ENCODE measurements at places on chromosomes 5 and 9. TPM values are rescaled to one million over a fixed set of nuclear protein-coding genes. Genes with fewer than 3 reads are reported as not detected.

Gene GLDC
- total RNA-seq, result 2.1 TPM

Gene ITGA2
- total RNA-seq, result 33.3 TPM

Gene IFNA2
- not detected for total RNA-seq

Gene C9orf57
- not detected for total RNA-seq

Gene PRSS3
- 19.8 TPM for total RNA-seq

Gene CHD1
- total RNA-seq, result 21.4 TPM

Gene NKD2
- total RNA-seq, result 0.25 TPM

Gene ENHO
- total RNA-seq, result not detected

Gene SLC4A9
- not detected for total RNA-seq

Gene ZDHHC11B
- not detected for total RNA-seq

Gene TAF11L5
- not detected for total RNA-seq

Gene C5orf22
- total RNA-seq, result 17.2 TPM

Gene TRPM3
- total RNA-seq, result 0.05 TPM

Gene FOXD4
- not detected for total RNA-seq

Gene ZSWIM6
- 5.7 TPM for total RNA-seq

Gene SLC36A2
- total RNA-seq, result not detected

Gene AQP3
- total RNA-seq, result 1.3 TPM

Gene GRIN3A
- total RNA-seq, result not detected

Gene ADGRV1
- not detected for total RNA-seq

Gene DMRT3
- total RNA-seq, result not detected

Gene SLC1A1
- total RNA-seq, result 12.4 TPM
